CD4-positive, CD25-positive, alpha-beta regulatory T cell (primary cell): ENCODE measurements at places on chromosomes 1 and 21. TPM values are rescaled to one million over a fixed set of nuclear protein-coding genes. Genes with fewer than 3 reads are reported as not detected.

NFASC gene
- not detected for total RNA-seq

ATP5PO gene
- total RNA-seq: 119 TPM

ANGPTL3 gene
- not detected for total RNA-seq

LYPD8 gene
- total RNA-seq: not detected

GJB5 gene
- not detected for total RNA-seq

ZNF670 gene
- 0.37 TPM for total RNA-seq

NUP210L gene
- 0.10 TPM for total RNA-seq

TMPRSS15 gene
- not detected for total RNA-seq

PTAFR gene
- total RNA-seq: 0.54 TPM

FCRL2 gene
- total RNA-seq: 0.17 TPM

INTS11 gene
- 138 TPM for total RNA-seq

CLCA1 gene
- total RNA-seq: not detected

ALPL gene
- total RNA-seq: not detected

SPATA21 gene
- total RNA-seq: not detected

MYOM3 gene
- not detected for total RNA-seq

ARTN gene
- 1.5 TPM for total RNA-seq

TMEM201 gene
- total RNA-seq: 12.1 TPM

TMEM81 gene
- total RNA-seq: 3.4 TPM

CHIA gene
- not detected for total RNA-seq

GRIK1 gene
- total RNA-seq: not detected

KDF1 gene
- total RNA-seq: 0.54 TPM

CA6 gene
- not detected for total RNA-seq

DYNLT5 gene
- total RNA-seq: not detected

PATJ gene
- 49.2 TPM for total RNA-seq

SFT2D2 gene
- 72.2 TPM for total RNA-seq
